ENCODE measurements at places on chromosomes 7 and 10. TPM values are rescaled to one million over a fixed set of nuclear protein-coding genes. Genes with fewer than 3 reads are reported as not detected.

TEX36 gene
- not detected for total RNA-seq

GRCh38 chr7:130277763-130278643, 11.3 kb downstream of the CPA2 start:
- no peak overlapping the region for H3K4me3 ChIP-seq
- no peaks in the 10 kb centered on the region for H3K27me3 ChIP-seq

CCL24 gene
- total RNA-seq, result not detected

GRCh38 chr7:103349805-103350204, 2.4 kb downstream of the PSMC2 start:
- no peak for DNase-seq
- no peak overlapping the region for H3K27ac ChIP-seq
- H3K4me1 ChIP-seq, result peaks cover 21% of the 10 kb centered on the region
- no peaks in the 10 kb centered on the region for H3K27me3 ChIP-seq

ENO4 gene
- not detected for total RNA-seq

GRCh38 chr10:123518765-123519164, 147.4 kb upstream of the GPR26 start:
- no peak overlapping the region for H3K27ac ChIP-seq
- H3K27me3 ChIP-seq, result no peaks in the 10 kb centered on the region
- H3K4me3 ChIP-seq, result no peak overlapping the region
